ENCODE measurements at places on chromosomes 6 and 20.
A peak's percentile ranks its signal among the peaks of the same experiment; 100 is the strongest.

DNA sequence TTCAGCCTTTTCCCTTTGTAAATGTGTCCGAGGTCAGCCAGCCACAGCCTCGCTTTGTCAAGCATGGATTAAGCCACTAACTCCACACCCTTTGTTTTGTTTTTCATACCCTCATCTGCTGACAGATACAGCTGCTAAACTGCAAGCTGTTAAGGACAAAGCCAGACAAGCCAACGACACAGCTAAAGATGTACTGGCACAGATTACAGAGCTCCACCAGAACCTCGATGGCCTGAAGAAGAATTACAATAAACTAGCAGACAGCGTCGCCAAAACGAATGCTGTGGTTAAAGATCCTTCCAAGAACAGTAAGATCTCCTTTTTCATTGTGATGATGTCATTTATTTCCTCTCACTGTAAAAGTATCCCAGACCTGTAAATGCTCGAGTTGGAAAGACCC is 269.3 kb downstream of the ARHGAP18 start:
- DNase-seq = no peak

- DNase-seq = no peak
These were observed 44.8 kb downstream of the FGD2 start for GRCh38 chr6:37050045-37050853.

GRCh38 chr6:149834513-149835481 is 29.4 kb downstream of the LRP11 start:
- DNase-seq = peak; percentile 45

GRCh38 chr6:25623879-25624278 is 28.1 kb upstream of the SCGN start:
- DNase-seq = no peak

DNA sequence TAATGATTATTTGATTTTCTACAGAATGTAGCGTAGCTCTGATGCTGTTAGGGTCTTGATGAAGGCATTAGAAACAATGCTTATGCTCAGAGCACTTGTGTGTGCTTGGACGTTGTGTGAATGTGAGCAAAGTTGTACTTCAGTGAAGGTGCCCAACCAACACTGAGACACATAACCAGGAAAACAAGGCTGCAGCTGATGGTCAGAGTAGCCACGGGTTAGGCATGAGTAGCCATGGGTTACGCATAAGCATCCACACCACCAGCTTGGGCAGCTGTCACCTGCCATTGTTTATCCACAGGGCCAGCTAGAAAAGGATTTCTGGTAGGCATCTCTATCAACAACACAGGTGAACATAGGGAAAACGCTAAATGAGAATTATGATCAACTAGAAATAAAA is 326.6 kb downstream of the NRN1 start:
- no peak for DNase-seq

- DNase-seq = no peak
These were observed 705.6 kb downstream of the UTRN start for GRCh38 chr6:144990784-144991183.

DNA sequence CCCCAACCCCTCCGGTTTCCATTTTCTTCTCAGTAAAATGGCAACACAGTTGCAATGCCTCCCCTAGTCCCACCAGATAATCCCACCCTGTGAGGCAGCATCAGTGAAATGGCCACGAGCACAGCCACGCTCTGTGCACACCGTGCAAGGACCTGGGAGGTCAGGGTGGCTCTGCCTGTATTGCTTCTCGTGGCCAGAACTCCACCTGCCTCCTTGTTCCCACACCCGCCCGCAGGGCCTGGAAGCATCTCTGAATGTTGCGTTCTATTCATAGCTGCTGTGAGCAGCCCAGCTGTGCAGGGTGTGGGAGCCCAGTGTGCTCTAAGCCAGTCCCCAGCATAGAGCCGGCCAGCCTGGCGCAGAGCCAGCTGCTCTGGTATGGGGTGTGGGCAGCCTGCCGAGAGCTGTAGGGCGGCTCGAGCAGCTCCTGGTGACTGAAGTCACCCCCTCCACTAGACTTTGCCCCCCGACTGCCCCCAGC is 161.1 kb downstream of the DLL1 start:
- DNase-seq = no peak

- no peak for DNase-seq
These were observed 148.3 kb upstream of the NRSN1 start for GRCh38 chr6:23977706-23978105.

GRCh38 chr20:52461582-52461981 is 270.0 kb upstream of the ZFP64 start:
- no peak for DNase-seq

GRCh38 chr6:36984581-36985416 is 1.2 kb downstream of the MTCH1 start:
- peak; percentile 24 for DNase-seq

- DNase-seq = no peak
These were observed 24.7 kb upstream of the DDO start for GRCh38 chr6:110440026-110440425.

DNA sequence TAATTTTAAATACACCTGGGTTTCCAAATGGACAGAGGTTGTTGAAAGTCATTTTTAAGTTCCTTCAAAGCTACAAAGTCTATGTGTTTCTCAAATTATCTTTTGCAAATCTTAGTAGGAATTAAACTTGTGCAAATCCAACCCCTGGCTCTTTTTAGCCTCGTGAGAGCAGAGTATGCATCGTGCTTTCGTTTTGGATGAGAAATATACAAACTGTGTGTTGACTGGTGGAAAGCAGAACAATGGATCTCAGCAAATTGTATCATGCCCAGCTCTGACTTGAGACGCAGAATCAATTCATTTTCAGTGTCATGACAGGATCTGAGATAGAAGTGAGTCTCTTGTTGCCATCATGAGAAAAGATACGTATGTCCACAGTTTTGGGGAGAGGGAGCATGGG is 542.4 kb upstream of the FLRT3 start:
- no peak for DNase-seq

DNA sequence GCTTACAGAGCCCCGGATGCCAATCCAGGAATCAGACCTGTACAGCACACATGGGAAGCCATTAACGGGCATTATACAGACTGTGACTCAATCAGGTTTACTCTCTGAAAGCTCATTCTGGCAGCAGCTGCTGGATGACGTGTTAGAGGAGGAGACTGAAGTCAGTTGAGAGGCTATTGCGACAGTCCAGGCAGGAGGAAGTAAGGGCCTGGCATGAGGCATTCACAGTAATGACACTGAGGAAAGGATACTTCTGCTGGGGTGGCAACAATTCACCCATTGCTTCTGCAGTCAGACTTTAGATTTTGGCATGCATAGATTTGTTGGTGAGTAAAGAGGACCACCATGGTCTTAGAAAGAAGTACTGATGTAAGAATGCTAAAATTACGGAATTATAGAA is 151.0 kb upstream of the HEY2 start:
- no peak for DNase-seq

DNA sequence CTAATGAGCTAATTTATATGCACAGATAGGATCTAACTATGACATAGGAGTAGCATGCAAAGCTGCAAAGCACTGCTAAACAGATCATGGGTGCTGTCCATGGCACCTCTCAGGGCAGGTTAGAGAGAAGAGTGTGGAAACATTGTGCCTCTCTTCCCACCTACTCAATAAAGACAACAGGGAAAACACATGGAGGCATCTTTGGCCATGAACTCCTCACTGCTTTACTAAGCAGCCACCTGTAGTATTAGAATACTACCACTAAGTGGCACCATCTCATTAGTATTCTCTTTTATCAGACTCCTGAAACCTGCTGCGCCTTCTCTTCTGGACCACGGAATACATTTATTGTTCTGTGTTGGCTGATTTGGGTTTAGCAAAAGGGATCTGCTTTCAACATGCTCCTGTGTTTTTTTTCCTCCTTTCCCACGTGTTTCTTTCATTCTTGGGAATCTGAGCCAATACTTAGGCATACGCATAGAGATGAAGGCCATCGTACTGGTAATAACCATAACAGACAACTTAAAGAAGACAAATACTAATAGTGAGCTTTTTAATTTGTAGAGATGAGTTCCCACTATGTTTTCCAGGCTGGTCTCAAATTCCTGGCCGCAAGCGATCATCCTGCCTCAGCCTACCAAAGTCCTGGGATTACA is 9.4 kb upstream of the HDDC2 start:
- DNase-seq = no peak

- no peak for DNase-seq
These were observed 185.8 kb upstream of the TENT5A start for GRCh38 chr6:81938014-81938856.

DNA sequence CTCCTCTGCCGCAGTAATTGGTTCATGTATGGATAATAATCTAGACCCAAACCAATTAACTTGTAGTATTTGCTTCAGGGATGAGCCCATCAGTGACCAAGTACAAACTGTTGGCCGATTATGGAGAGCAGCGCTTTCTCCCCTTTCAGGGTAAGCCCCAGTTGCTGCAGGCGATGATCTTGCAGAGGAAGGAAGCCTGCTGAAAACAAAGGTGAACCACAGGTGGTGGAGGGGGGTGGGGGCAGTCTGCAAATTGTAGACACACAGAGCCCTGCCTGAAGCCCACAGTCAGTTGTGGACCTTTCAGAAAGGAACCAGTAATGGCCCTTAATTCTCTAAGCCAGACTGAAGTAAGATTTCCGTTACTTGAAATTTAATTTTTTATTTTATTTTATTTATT is 167.9 kb upstream of the JARID2 start:
- DNase-seq = no peak

GRCh38 chr20:17878912-17879602 is 89.5 kb downstream of the SNX5 start:
- DNase-seq = no peak

DNA sequence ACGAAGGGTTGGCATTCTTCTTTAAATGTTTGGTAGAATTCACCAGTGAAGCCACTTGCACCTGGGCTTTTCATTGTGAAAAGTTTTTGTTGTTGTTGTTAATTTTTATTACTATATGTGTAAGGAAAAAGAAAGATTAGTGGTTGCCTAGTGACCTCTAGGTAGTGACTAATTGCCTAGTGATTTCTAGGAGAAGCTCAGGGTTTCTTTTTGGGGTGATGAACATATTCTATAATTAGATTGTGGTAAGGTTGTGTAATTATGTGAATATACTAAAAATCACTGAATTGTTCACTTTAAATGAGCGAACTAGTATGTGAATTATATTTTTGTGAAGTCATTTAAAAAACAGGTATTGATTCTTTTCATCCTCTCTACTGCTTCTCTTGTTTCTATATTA is 123.8 kb upstream of the TMEM170B start:
- DNase-seq = no peak

DNA sequence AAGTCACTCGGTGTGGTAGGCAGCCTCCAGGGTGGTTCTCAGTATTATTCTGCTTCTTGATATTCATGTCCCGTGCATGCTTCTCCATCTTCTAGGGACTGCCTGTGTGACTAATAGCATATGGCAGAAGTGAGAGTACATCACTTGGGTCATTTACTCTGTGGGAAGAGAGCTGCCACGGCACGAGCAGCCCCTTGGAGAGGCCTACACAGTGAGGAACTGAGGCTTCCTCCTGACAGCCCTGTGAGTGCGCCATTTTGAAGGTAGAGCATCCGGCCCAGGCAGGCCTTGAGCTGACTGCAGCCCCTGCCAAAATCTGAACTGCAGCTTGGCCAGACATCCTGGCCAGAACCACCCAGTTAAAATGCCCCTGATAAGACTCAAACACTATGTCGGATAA is 17.3 kb upstream of the MCUR1 start:
- DNase-seq = no peak

GRCh38 chr6:25868436-25869183 is 5.4 kb downstream of the SLC17A3 start:
- DNase-seq = no peak

- no peak for DNase-seq
These were observed 1.1 kb downstream of the PAX1 start for GRCh38 chr20:21706261-21707195.

DNA sequence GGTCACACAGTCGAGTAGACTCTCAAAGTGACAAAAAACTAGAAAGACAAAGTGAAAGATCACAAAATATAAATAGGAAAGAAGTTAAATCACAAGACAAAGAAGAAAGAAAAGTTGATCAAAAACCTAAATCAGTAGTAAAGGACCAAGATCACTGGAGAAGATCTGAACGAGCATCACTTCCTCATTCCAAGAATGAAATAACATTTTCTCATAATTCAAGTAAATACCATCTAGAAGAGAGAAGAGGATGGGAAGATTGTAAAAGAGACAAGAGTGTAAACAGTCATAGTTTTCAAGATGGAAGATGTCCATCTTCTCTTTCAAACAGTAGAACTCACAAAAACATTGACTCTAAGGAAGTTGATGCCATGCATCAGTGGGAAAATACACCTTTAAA is 31.6 kb upstream of the GJA10 start:
- no peak for DNase-seq

DNA sequence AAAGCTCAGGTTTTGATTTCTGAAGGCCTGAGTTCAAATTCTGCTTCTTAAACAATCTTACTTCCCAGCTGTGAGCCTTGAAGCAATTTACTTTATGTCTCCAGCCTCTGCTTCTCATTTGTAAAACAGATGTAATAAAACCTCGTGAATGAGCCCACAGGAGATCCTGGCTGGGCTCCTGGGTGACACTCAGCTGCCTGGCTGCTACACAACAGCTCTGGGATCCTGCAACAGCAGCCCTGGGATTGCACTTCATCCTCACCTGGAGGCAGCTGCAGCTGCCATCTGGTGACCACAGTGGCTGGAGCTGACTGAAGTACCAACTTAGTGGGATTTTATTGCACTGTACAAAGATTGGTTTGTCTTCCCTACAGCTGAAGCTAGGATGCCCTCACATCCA is 98.6 kb downstream of the NDUFAF5 start:
- no peak for DNase-seq

GRCh38 chr20:46227272-46227767 is 81.0 kb downstream of the CDH22 start:
- DNase-seq = no peak

DNA sequence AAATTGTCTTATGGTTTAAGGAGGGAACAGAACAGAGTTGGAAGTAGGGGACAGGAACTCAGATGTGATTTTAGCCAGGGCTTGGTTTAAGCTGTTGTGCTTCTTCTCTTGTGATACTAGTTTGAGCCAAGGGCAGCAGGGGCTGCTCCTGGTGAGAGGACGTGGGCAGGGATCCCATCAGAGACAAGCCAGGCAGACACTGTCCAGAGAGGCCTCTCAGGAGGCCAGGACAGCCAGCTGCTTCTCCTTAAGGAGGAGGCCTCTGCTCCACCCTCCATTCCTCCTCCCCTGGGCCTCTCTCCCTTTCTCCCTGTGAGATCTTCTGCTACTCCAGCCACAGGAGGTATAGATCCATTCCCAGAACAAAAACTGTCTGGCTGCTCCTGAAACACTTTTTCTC is 108.4 kb upstream of the MLN start:
- DNase-seq = no peak

DNA sequence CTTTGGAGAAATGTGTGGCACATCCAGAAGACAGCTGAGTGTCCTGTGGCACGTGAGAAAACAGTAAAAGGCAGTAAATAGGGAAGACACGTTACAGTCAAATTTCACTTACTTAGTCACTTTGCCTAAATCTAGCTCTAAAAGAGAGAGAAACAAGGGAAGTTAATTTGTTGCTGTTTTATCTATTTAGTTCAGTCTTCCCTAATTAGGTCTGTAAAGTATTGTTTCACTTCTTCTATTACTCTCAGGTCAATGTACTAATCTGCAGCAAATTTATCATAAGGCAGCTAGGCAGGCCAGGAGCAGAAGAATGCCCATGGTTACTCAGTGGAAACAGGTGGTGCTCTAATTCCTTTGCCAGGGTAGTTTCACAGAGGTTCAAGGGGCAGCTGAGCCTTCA is 124.3 kb upstream of the CNR1 start:
- no peak for DNase-seq
